ENCODE measurements at places on chromosomes 2 and 18. TPM values are rescaled to one million over a fixed set of nuclear protein-coding genes. Genes with fewer than 3 reads are reported as not detected.

DNA sequence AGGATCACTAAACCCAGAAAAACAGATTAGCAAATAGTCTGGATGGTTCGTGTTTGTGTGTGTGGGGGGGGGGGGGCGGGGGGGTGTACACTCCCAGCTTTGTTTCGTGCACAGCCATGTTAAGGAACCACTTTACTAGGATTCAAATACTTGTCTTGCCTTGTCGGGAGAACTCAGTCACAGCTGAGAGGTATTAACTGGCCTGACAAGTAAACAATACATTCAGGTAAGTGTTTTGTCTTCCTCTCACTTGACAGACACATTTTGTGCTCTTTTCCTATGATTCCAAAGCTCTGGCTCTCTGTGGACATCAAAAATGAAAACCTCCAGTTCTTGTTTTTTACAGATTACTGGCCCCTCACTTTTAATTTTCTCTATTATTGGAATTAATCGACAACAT is 173.5 kb downstream of the LRP1B start:
- no peak for DNase-seq

Gene RMDN2
- total RNA-seq, result 7.4 TPM

Gene MROH2A
- total RNA-seq, result 0.80 TPM

DNA sequence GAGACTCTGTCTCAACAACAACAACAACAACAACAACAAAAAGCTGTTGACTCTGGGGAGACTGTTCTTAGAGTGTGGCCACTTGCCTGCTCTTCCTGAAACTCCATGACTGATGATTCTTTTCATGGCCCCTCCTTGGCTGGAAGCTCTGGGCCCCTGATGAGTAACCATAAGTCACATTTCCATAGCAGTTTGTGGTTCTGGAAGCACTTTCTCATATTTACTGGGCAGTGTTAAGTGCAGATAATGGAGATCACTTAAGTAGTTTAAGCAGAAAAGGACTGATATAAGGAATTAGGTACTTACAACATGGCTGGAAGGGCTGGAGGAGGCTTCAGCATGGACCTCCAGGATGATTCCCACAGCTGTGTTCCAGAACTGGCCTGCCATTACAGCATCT is 147.3 kb upstream of the DLX2 start:
- DNase-seq, result peak; percentile 84

Gene FIGLA
- not detected for total RNA-seq
